ENCODE measurements at places on chromosomes 16 and 17. TPM values are rescaled to one million over a fixed set of nuclear protein-coding genes. Genes with fewer than 3 reads are reported as not detected.

The LRRC3C gene
- total RNA-seq, result not detected

The DOC2B gene
- total RNA-seq, result 2.7 TPM

The SP6 gene
- 0.16 TPM for total RNA-seq

The TBC1D3 gene
- not detected for total RNA-seq

The HSD17B2 gene
- total RNA-seq, result not detected

The CENPT gene
- total RNA-seq, result 20.2 TPM

The ARHGAP23 gene
- 60.8 TPM for total RNA-seq

The RTN4RL1 gene
- total RNA-seq, result 4.0 TPM

The ZFPM1 gene
- total RNA-seq, result 5.7 TPM

The PIRT gene
- total RNA-seq, result not detected

The TMEM238L gene
- total RNA-seq, result not detected

The CHST5 gene
- 0.85 TPM for total RNA-seq

The ABR gene
- 170 TPM for total RNA-seq

The TEKT5 gene
- not detected for total RNA-seq

The MLLT6 gene
- total RNA-seq, result 74.1 TPM

The ZP2 gene
- total RNA-seq, result not detected

The SLFN12 gene
- 3.7 TPM for total RNA-seq

The CCR7 gene
- total RNA-seq, result not detected

The ZNF624 gene
- total RNA-seq, result 1.2 TPM

The SLFN14 gene
- not detected for total RNA-seq

The ACD gene
- 7.1 TPM for total RNA-seq

The TBC1D26 gene
- total RNA-seq, result not detected

The IGSF6 gene
- total RNA-seq, result 3.6 TPM

The CLEC3A gene
- not detected for total RNA-seq

The ABCC11 gene
- 0.05 TPM for total RNA-seq

The PRCD gene
- total RNA-seq, result 3.9 TPM

The HIGD1B gene
- total RNA-seq, result 18.3 TPM

The MYO19 gene
- 11.8 TPM for total RNA-seq

The TRPV2 gene
- total RNA-seq, result 6.7 TPM

The CYB5D1 gene
- 17.8 TPM for total RNA-seq

The JUP gene
- total RNA-seq, result 160 TPM

The TPSD1 gene
- total RNA-seq, result not detected

The C16orf96 gene
- total RNA-seq, result 0.08 TPM

The SKAP1 gene
- total RNA-seq, result 0.27 TPM

The ICAM2 gene
- total RNA-seq, result 28.2 TPM

The ATP2A1 gene
- total RNA-seq, result 0.38 TPM

The ST6GALNAC1 gene
- 3.1 TPM for total RNA-seq

The MRPL45 gene
- 39.5 TPM for total RNA-seq

The C16orf89 gene
- 5.9 TPM for total RNA-seq

The KCNJ18 gene
- total RNA-seq, result not detected

The AURKB gene
- 1.2 TPM for total RNA-seq

The DNAH9 gene
- total RNA-seq, result 0.08 TPM

Measured in left ventricle myocardium inferior (tissue), 1 donor.